Stimulated activated CD4-positive, alpha-beta T cell treated with anti-CD3 and anti-CD28 coated beads, Interleukin-12 subunit alpha, Interleukin-12 subunit beta, amount 100 ng/mL, for 24 hours (primary cell): ENCODE measurements at places on chromosomes 13 and 19.

GRCh38 chr19:18894254-18895037 lies 1.5 kb downstream of the CERS1 start:
- no peak for DNase-seq

DNA sequence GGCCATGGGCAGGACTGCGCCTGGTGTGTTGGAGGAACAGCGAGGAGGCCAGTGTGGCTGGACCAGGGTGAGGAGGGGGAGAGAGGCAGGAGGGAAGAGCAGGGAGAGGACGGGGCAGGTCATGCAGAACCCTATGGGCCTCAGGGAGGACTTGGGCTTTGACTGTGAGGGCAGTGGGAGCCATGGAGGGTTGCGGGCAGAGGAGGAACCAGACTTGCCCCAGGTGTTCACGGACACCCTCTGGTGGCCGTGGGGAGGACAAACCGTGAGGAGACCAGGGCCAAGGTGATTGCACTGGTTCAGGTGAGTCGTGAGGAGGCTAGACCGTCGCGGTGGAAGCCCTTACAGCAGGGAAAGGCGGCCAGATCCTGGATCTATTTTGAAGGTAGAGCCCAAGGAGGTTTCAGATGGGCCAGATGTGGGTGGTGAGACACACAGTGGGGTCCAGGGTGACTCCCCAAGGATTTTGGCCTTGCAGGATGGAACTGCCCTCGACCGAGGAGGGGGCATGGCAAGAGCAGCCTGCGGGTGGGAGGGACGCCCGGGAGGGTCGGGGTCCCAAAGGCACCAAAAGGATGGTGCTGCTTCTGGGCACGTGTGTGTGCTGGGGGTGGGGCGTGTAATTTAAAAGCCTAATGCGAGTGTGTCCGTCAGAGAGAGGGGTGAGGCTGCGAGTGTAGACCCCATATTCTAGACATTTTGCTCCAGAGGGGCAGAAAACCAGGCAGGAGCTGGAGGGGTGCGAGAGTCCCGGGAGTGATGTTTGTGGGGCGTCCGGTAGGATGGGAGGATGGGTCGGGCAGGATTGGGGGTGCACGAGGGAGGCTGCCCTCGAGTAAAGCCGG lies 2.7 kb upstream of the REXO1 start:
- DNase-seq = no peak

- DNase-seq = no peak
These were observed 253.0 kb downstream of the PCDH9 start for GRCh38 chr13:66977161-66977560.

DNA sequence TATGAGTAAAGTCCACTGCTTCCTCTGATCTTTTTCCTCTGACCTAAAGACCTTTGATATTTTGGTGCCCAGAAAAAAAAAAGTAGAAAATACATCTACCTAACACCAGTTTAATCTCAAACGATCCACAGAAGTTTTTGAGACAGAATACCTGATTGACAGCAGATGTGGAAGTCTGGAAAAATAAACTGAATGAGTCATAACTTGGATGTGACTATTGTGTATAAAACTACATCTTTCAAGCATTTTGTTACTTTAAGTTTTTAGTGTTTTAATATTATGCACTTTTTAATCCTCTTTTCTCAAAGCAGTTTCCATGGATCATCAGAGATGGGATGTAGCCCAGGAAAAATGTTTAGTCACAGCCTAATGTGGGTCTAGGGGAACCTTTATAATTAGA lies 216.1 kb downstream of the SLITRK1 start:
- no peak for DNase-seq

DNA sequence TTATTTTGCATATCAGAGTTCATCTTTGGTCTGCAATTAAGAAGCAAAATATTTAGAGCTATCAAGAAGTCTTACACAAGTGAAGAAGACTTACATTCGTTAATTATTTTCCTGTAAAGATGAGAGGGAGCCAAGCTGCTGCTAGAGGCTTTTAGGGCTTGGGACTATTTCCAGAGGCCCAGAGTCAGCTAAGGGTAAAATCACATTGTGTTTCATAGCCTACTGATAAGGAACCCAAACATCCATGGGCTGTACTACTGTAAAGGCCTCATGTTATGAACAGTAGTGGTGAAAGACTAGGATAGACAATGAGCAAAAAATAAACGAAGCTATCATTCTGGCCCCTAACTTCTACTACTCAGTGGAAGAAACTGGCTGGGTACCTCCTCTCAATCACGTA lies 10.9 kb upstream of the TEX30 start:
- DNase-seq = no peak

- DNase-seq = no peak
These were observed 151.9 kb downstream of the LACC1 start for GRCh38 chr13:44031555-44031954.

DNA sequence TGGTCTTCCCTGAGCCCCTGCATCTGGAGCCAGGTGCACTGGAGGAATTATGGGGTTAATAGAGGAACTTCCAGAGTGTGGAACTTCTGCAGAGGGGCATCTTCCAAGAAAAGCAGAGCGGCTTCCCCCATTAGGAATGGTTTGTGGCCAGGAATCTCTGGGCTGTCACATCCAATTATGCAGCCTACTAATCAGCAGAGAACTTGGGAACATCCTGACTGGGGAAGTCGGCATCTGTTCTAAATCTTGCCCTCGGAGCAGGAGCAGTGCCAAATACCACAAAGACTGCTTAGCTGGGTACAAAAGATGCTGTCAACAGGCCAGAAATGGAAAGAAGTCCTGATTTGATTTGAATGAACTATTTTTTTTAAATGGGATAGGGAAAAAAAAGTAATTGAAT lies 435.1 kb downstream of the ZNF536 start:
- no peak for DNase-seq

DNA sequence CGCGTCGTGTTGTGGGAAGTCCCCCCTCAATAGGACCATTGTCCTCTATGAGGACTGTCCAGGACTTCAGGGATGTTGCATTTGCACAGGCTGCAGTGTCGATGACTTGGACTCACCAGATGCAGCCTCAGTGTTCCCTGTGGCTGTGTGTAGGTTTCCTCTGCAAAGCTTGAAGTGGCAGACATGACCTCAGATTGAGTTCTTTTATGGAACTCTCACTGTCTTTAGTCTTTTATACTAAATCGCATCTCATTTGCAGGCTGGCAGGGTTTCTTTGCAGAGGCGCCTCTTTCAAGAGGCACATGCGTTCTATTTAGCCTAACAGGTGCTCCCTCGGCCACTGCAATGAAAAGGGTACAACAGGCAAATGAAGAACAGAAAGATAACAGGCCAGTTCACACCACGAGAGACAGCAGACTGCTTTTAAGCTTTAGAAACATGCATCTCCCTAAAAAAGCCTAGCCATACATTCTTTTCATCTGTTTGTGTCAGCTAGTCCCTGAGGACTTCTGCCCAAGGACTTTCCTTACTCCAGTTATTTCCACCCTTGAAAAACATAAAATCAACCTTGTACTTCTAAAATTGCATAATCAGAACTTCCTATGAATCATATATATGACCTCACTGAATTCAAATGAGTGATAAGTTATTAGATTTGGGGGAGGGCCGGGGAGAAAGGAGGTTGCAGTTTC lies 118.4 kb downstream of the RAB20 start:
- no peak for DNase-seq

- DNase-seq = no peak
These were observed 186.9 kb downstream of the OLFM4 start for GRCh38 chr13:53215563-53215962.

GRCh38 chr19:6730153-6730804 lies 7.1 kb downstream of the GPR108 start:
- peak; percentile 52 for DNase-seq

GRCh38 chr13:48621056-48621455 lies 32.7 kb upstream of the CYSLTR2 start:
- no peak for DNase-seq

GRCh38 chr13:81171065-81171647 lies 830.2 kb upstream of the SPRY2 start:
- DNase-seq = no peak

- DNase-seq = no peak
These were observed 62.7 kb upstream of the MRI1 start for GRCh38 chr19:13701624-13702023.

DNA sequence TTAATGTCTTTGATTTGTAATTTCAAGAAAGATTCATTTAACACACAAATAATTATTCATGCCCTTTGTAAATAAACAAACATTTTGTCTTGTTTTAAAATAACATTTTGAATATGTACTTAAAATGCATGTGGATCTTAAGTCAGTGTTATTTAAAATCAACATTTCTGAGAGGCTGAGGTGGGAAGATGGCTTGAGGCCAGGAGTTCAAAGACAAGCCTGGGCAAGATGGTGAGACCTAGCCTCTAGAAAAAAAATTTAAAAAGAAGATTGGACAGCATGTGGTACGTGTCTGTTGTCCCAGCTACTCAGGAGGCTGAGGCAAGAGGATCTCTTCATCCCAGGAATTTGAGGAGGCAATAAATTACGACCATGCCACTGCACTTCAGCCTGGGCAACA lies 1268.2 kb downstream of the SLITRK1 start:
- DNase-seq = no peak

GRCh38 chr13:85616275-85616674 lies 182.9 kb downstream of the SLITRK6 start:
- DNase-seq = no peak

GRCh38 chr13:50917572-50917971 lies 8.0 kb downstream of the RNASEH2B start:
- DNase-seq = no peak

DNA sequence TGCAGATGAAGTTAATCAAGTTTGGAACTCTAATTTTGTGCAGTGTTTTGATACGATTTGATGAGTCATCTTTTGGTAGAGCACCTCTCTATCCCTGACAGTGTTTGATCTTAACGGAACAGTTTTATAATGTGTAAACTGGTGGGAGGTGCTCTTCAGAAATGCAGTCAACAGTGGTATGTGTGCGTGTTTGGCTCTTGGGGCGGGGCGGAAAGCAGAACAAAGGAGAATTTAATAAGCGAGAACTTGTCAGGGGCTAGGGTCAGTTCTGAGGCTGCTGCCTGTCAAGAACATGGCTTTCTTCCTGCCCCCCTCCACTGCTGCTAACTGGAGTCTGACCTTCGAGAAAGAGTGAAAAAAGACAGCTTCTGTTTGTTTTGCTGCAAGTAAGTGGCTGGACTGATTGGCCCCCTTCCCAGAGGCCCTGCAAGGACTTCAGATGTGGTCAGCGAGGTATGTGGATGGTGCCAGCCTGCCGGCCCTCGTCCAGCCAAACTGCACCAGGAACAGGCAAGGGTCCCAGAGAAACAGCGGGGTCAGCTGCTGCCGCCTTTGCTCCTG lies 40.8 kb downstream of the BBC3 start:
- DNase-seq = peak; percentile 41

DNA sequence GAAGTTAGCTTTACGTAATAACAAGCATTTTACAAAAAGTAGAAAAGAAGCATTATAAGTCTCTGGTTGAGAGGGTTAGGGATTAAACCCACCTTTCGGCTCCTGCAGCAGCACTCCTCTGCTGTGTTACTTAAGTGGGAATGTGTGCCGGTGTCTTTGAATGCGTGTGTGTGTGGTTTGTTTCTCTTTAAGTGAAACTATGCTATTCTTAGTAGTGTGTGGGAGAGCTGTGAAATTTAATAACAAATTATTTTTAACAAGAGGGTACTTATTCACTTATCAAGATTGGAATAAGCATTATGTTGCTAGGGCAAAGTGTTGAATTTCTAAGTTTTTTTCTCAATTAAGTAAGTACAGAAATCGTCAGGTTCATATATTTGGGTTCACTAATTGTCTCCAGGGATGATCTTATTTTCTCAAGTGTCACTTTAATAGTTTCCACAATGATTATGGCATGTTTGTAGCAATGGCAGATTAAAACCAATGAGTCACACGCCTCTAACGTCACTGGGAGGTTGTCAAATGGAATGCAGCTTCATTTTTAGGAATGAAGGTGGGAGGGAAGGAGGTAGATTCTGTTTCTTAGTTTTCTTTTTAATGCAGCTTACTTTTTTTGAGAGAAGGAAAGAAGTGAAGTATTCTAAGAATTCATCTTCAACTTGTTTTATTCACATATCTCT lies 151.3 kb downstream of the LMO7 start:
- DNase-seq = no peak

- DNase-seq = peak; percentile 39
These were observed 65.0 kb upstream of the GTF2F2 start for GRCh38 chr13:45055198-45055901.

- DNase-seq = no peak
These were observed 717 bp upstream of the NALCN start for GRCh38 chr13:101417043-101417406.

DNA sequence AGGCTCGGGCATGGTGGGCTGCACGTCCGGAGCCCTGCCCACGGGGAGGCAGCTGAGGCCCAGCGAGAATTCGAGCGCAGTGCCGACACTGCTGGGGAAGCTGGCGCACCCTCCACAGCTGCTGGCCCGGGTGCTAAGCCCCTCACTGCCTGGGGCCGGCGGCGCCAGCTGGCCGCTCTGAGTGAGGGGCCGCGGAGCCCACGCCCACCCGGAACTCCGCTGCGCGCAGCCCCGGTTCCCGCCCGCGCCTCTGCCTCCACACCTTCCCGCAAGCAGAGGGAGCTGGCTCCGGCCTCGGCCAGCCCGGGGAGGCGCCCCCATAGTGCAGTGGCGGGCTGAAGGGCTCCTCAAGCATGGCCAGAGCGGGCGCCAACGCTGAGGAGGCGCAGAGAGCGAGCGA lies 2080.4 kb downstream of the PCDH9 start:
- DNase-seq = no peak

DNA sequence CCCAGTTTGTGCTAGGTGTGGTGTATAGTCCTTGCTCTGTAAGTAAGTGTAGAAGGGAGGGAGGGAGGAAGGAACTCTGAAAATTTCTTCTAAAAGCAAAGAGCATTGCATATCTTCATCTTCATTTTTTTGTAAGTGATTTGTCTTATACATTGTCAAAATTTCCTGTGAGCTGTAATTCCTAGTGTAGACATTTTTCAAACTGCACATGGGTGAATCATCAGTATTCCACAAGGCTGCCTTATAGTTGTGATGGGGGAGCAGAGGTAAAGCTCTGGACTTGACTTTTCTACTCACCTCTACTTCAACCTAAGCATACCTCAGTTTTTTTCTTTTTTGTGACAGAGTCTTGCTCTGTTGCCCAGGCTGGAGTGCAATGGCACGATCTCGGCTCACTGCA lies 86.9 kb downstream of the CDK8 start:
- DNase-seq = no peak

GRCh38 chr19:15197275-15197941 lies 3.4 kb downstream of the NOTCH3 start:
- no peak for DNase-seq

- DNase-seq = no peak
These were observed 452.5 kb upstream of the ARGLU1 start for GRCh38 chr13:107020393-107020792.

DNA sequence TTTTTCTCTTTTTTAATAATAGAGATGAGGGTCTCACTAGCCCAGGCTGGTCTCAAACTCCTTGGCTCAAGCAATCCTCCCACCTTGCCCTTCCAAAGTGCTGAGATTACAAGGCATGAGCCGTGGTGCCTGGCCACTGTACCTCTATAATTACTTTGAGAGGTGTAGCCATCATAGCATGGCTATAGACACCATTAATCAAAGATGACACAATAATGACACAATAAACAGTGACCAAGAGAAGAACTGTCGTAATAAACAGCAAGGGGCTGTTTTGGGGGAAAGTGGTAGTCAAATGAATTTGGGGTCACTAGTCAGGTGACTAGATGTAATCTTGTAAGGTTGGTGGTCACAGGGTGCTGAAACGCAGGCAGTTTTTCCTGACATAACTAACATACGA lies 30.4 kb downstream of the KLF5 start:
- DNase-seq = no peak

- DNase-seq = no peak
These were observed 1253.0 kb downstream of the PCDH17 start for GRCh38 chr13:58884353-58885209.
